ENCODE measurements at places on chromosomes 2 and 18.

DNA sequence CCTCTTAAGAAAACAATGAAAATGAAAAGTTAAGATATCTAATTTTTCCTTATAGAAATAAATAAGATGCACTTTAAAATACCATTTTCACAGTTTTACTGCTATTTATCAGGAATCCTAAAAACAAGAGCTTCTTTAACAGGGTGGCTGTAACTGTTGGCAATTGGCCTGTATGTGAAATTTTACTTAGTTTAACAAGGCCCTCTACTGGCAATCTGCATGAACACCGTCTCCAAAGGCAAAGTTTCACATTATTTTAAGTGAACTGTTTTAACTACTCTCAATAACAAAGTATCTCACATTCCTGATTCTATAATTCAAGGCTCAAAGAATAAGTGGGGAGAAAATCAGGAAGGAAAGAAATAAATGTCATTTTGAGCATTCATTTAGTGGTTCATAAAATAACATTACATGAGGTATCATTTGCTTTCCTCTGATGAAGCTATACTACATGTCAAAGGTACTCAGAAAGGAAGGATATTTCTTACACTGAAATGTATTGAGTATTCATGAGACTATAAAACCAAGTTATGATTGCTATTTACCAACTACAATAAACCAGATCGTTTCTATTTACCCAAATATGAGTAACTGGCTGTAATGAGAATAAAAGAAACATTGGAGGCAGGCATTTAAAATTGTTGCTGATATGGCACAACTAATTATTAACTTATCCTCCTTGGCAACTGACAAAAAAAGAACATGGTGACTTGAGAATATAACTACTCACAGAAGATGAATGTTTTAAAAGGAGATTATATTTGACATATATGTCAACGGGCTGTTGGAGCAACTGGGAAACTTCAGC lies 7.0 kb downstream of the NCKAP5 start:
- DNase-seq = no peak

- peak; percentile 97 for DNase-seq
Measured at GRCh38 chr2:148020111-148021058, at the start of gene ORC4. Gene ORC4 (minus strand): TSS chr2:148020737. CDS start chr2:147975958, 44,779 bp downstream.

DNA sequence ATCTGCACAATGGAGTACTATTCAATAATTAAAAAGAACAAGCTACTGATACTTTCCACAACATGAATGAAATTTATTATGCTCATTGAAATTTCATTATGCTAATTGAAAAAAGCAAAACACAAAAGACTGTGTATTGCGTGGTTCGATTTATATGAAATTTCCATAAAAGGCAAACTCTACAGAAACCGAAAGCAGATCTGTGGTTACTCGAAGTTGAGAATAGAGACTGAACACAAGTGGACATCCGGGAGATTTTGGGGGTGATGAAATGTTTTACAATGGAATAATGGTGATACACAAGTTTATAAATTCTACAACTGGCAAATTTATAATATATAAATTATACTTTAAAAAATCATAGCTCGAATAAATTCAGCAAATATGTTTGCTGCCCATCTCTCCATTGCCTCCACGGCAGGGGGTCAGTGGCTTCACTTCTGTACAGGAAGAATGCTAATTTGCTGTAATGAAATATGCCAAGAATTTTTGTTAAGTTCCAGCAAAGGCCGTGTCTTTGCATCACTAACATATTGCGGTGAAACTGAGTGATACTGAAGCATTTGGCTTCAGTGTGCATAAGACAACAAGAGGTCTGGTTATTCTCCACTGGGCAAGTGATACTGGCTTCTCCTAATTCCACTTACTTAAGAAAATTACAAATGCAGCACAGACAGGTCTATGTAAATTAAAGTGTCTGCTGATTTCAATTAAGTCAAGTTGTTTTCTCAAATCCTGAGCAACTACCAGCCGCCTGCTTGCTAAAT lies 96.7 kb downstream of the TMEM163 start:
- DNase-seq = no peak

GRCh38 chr2:173370198-173370597 lies 15.5 kb downstream of the CDCA7 start:
- no peak for DNase-seq

DNA sequence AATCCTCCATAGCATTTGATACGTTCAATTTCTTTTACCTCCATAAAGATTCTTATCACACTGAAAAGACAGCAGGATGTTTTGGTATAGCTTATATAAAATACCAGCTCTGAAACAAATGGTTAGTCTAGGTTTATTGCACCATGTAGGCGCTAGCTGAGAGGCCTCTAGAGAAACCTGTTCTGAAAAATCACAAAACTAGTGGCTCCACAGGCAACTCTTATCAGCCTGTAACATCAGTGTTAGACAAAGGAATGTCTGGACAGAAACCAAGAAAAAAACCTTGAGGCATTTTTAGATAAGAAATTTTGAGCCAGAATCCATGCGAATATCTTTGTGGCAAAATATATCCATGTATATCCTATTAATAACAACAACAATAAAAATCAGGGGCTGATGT lies 440.4 kb upstream of the MAP2 start:
- no peak for DNase-seq

- no peak for DNase-seq
Measured at GRCh38 chr2:241780939-241781569, 4.4 kb downstream of the GAL3ST2 start.

DNA sequence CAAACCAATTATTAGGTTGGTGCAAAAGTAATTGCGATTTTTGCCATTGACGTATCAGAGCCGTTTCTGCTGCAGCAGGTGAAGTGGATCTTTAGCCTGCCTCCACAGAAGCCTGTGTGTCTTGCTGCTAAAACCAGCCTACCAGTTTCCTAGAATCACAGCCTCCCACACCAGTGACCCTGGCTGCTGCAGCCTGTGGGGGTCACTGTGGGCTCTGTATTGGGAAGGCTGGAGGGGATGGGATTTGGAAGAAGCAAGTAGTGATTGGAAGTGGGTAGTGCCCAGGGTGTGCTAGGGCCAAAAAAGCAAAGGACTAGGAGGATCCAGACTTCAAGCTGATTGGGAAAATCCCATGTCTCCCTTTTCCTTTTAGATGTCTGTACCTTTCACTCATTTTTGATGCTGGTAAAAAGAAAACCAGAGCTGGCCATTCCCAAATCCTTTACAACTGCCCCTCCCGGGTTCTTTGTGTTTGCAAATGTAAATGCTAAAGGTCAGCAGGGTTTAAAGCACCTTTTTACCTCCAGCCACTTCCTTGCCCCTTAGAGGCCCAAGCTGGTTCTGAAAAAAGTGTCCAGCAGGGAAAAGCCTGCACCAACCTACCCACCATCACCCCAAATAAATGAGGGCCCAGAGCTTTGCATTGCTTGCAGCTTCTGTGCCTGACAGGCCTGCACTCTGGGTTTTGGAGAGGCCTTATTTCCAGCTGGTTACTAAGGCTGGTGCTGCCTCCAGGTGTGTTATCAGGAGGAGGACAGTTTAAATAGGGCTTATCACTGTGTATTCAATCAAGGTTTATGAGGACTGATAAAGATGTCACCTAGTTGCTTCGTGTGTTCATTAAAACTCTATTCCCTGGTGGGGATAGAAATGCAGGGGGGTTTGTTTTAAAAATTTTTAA lies 172.0 kb downstream of the MIB1 start:
- no peak for DNase-seq

DNA sequence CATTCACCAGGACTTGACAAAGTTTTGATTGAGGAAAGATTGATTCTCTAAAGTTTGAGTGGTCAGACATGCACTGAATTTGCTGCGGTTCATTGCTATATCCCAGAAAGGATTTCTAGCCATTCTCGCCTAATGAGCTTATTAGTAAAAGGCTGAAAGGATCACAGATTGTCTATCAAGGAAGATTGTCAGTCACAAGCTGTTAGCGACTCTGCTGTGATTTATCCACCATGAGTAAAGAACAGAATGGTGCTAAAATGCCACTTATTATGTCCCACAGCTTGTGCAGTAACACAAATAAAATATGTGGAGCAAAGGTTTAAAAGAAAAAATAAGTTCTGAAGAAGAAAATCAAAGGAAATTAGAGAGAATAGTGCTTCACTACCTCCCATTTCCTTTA lies 701.2 kb upstream of the CDH7 start:
- no peak for DNase-seq

DNA sequence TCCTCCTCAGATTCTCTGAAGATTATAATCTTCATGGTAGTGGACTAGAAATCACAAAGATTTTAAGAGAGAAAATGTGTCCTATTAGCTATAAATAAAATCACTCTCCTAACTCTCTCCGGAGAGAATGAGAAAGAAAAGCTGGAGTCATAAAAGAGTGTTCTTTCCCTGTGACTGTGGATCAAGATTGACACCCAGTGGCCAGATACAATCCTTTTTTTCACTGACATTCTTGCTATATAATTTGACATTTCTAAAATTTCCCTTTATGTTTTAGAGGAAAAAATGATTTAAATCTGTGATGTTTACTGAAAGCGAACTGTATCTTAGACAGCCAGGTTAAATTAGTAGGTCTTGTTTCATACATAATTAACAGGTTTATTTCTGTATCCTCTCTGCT lies 35.4 kb upstream of the LRP2 start:
- no peak for DNase-seq

GRCh38 chr2:55014962-55015939 lies 35.0 kb downstream of the RTN4 start:
- peak; percentile 3 for DNase-seq

DNA sequence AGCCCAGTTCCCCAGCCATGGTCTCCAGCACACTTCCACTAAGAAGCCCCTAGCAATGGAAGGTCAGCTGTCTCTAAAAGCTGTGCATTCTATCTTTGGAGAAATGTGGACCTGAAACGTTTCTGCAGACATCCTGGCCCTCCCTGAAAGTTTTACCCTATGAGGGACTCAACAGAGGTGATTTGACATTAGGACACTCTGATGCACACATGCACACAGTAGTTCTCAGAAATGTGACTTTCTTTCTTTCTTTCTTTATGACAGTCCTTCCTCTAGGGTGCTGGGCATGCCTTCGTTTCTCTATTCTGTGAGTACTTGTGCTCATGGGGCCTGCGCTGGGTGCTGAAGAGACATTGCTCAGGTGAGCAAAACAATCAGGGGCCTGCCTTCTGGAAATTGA lies 857.3 kb downstream of the RNF144A start:
- DNase-seq = no peak

- no peak for DNase-seq
Measured at GRCh38 chr18:3799515-3799914, 349.5 kb downstream of the TGIF1 start.

- DNase-seq = no peak
Measured at GRCh38 chr18:179499-179898, 21.1 kb downstream of the USP14 start.

DNA sequence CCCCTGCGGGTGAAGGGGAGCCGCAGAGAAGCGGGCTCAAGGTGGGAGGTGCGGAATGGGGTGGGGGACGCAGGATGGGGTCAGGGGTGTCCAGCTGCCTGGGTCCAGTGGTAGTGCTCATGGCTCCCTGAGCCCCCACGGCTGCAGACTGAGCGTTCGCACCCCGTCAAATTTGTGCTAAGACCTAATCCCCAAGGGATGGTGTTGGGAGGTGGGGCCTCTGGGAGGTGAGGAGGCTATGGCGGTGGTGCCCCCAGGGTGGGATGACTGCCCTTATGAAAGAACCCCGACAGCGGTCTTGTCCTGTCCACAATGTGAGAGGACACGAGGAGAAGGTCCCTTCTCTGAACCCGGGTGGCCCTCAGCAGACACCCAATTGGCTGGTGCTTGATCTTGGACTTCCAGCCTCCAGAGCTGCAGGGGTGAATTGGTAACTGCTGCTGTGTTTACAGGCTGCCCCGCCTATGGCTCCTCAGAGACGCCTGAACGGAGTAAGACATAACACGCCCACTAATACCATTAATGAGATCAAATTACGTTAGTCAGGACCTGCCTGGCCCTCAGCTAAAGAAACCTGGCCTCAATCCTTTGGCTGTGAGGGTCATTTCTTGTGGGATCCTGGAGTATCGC lies 42.6 kb downstream of the PXDN start:
- no peak for DNase-seq

- DNase-seq = no peak
Measured at GRCh38 chr2:96530474-96531357, 5.8 kb upstream of the ARID5A start.

DNA sequence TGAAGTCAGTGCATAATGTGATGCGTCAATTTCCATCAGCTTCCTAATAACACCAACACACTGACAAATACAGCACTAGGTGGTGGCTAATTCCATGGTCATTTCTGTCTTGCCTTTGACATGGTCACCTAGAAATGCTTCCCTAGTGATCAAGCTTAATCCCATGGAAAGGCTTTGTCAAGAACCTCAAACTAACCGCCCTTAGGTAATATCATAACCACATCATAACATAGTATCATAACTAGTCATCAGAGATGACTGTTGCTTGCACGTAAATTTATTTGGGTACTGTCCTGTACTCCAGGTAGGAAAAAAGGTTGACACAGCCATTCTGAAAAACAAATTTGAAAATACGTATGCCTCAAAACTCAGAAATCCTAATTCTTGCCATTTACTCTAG lies 471.8 kb downstream of the IRS1 start:
- no peak for DNase-seq

DNA sequence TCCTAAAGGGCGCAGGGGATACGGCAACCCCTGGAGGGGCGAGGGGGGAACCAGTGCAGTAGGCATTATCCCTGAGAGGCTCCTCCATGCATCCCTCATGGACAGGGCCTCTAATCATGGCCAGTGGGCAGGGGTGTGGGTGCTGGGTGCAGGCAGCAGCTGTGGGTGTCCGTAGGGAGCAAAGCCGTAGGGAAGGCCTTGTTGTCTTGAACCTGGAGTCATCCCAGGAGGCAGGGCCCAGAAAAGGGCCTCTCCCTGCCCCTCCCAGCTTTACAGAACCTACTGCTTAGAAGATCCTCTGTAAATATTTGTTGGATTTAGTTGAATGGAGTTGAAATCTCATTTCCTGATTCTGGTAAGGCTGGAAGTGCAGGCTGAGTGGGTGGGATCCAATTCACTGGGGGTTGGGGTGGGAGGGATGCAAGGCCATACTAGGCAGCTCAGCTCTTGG lies 207.0 kb upstream of the HAAO start:
- no peak for DNase-seq

DNA sequence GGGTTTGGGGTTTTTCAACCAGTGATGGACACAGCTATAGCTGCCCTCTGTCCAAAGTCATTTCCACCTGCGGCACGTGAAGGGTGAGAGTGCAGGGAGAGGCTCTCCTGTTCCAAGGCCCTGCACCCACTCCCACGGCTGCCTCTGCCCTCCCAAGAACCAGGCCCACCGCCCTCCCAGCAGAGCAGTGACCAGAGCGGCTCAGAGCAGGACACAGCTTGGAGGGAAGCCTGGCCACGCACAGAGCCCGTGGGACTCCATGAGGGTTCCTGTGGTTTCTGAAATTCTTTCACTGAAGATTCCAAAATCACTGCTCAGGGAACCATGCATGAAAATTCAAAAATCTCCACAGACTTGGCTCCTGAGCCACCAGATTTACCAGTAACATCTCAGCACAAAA lies 67.3 kb upstream of the SALL3 start:
- DNase-seq = no peak

GRCh38 chr2:95026471-95027368 lies 1.2 kb downstream of the MAL start:
- no peak for DNase-seq

DNA sequence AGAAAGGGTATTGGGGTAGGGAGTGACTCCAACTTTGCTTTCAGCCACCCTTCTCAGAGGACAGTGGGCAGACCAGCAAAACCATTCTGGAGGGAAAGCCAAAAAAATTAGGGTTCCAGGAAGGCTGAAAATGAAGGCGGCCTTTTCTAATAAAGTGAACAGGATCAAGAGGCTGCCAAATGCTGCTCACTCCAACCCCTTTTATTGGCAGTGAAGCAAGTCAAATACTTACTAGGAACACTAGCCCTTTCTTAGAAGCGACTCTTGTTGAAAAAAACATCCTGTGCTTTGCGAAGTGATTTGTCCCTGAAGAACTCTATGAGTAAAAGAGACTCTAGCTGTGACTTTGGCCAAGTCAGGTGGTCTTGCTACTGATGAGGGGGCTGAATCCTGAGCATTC lies 83.6 kb upstream of the CYP1B1 start:
- no peak for DNase-seq

Measured in activated T-helper 1 cell treated with anti-CD3 and anti-CD28 coated beads, Interleukin-2, amount 50 U/mL, for 16 hours (primary cell).